ENCODE measurements at places on chromosomes 12 and 14. TPM values are rescaled to one million over a fixed set of nuclear protein-coding genes. Genes with fewer than 3 reads are reported as not detected.
A peak's percentile ranks its signal among the peaks of the same experiment; 100 is the strongest.

GRCh38 chr12:12960639-12961209 lies 8.8 kb upstream of the GPRC5D start:
- no peak for DNase-seq

The P2RX7 gene
- 1.4 TPM for total RNA-seq

DNA sequence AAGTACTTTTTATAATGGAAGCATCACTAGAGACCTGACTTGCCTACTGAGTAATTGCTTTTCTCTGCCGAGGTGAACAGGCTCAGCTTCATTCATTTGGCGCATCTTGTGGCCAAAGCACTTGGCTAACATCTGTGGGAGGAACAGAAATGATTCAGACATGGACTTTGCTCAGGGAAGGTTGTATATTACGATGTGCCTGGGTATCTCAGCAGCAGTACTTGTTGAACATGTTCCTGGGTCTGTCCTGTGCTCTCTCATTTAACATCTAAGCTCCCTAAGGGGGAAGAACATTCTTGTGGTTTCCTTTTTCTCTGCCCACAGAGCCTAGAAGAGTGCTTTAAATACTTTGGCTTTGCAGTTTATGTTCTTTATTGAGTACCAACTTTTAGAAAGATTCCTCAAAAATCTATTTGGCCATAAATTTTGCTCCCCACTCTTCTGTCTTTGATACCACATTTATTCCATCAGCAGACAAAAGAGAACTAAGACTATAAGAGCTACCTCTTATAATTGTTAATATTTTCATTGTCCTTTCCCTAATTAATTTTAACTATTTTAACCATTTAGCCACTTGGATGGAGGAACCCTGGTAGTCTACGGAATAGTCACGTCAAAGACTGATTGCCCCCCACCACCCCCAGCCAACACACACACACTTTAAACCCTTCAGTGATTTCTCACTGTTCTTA lies 101.2 kb upstream of the EGLN3 start:
- peak; percentile 76 for DNase-seq

GRCh38 chr14:68853749-68854148 lies 60.9 kb upstream of the ZFP36L1 start:
- DNase-seq = no peak

DNA sequence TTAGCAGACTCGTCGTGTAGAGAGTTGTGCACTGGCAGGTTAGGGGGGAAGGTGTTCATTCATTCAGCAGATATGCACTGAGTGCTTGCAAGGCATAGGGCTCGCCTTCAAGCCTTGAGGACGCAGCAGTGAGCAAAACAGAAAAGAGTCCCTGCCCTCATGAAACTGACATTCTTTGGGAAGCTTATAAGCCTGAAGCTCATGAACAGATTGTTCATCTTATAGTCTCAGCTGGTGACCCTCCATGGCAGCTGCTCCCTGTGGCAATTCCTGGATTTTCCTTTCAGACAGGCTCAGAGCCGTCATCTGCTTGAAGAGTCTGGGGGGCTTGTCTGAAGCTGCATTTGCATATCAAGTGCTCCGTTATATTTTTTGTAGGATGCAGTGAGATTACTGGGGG lies 148.4 kb downstream of the PRKCH start:
- DNase-seq = no peak

DNA sequence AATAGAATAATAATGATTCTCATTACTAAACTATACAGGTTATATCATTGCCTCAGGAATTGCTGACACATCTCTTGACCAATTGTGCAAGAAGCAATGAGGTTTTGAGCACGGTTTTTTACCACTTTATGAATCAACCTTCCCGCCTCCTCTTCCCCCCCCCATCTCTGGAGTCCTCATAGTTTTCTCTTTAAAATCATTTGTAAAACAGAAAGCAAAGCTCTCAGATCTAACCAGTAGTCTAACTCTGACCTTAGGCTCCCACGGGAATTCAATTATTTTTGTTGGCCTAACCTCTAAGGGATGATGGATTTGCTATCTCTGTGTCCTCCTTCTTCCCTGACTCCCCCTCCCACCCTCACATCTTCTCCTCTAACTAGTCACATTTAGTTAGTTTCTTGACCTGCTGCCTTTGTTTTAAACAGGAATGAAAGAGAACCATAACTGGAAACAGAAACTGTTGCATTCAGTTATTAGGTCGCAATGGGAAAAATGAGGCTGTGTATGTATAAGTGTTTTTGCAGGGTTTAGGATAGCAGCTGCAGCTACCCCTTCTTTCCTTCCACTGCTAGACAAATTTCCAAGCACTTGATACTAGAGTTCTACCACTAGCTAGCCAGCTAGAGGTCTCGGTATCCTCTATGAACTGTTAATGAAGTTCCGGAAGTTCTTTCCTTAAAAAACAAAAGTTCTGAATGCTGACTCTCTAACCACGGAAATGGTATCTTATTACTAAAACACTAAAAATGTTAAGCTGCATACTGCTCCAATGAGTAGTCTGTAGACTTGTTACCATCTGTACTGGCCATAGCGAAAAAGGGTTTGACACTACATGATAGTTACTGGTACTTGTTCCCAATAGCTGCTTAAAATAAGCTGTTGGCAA lies 65.4 kb downstream of the TAOK3 start:
- DNase-seq = no peak

The CCDC196 gene
- 0.98 TPM for total RNA-seq

DNA sequence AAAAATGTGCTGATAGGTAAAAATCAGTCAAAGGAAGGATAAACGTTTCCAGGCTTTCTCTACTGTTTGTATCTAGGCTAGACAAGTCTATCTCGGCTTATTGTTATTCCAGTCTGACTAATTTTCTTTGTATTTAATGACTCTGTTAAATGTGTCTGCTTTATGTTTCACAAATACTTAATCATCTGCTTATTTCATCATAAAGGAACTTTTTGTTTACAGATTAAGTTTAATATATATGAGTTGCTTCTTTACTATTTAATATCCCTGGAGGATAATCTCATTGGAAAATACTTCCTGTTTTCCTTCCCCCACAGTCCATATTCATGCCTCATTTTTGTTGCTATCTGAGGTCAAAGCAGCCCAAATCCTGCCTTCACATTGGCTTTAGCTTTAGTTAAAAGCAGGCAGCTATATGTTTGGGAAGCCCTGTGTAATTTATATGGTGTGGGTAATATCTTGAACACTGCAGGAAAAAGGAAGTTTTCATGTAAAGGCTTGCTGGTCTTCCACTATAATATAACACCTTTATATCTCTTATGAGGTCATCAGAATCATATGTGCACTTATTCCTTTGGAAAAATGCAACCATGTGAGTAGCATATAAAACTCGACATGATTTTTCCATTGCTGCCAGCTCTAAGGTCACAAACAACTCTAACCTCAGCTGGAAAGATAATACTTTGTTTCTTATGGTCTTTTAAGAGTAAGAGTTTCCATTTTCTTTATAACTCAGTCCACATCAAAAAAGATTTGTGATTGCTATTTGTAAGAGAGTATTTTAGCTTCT lies 76.8 kb downstream of the ALX1 start:
- DNase-seq = no peak

The P2RX2 gene
- 1.4 TPM for total RNA-seq

- DNase-seq = no peak
Measured at GRCh38 chr14:99026471-99026870, 245.5 kb downstream of the BCL11B start.

- no peak for DNase-seq
Measured at GRCh38 chr12:44589697-44590096, 286.4 kb downstream of the NELL2 start.

GRCh38 chr12:99259040-99259934 lies 388.3 kb upstream of the GARIN6 start:
- DNase-seq = no peak

The LRRIQ1 gene
- 0.35 TPM for total RNA-seq

DNA sequence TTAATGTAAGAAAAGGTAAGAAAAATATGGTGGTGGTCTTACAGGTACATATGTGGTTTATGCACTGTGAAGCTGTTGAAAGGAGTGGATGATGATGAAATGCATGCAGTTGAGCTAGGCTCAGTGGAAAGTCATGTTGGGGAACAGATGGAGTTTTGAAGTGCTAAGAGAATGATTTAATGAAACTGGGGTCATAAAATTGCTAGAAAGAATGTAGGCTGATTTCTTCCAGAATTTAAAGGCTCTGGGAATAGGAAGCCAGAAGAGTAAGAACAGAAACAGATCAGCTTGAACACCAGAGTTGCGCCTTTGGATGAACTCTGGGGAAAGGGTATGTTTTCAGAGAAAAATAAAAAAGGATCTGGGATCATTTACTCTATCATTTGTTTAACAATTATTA lies 146.5 kb downstream of the MON2 start:
- no peak for DNase-seq

The PROX2 gene
- total RNA-seq = 0.09 TPM

DNA sequence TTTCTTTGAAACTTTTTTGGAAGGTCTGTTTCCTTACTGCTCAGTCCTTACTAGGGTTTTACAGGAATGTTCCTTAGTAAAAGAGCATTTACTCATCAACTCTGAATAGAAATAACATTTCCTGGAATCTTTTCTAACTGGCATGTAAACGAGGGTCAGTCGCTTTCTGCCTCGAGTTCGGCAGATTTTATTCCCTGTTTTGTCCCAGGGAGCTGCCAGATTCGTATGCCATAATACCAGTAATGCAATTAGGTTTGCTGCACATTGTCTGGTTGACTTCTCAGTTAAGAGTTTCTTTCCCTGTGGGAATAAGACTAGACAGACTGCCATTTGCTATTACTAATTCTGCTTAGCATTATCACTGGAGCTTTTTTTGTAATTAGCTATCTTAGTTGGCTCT lies 91.9 kb downstream of the VRK1 start:
- no peak for DNase-seq

- DNase-seq = no peak
Measured at GRCh38 chr12:2283480-2283879, 230.7 kb downstream of the CACNA1C start.

DNA sequence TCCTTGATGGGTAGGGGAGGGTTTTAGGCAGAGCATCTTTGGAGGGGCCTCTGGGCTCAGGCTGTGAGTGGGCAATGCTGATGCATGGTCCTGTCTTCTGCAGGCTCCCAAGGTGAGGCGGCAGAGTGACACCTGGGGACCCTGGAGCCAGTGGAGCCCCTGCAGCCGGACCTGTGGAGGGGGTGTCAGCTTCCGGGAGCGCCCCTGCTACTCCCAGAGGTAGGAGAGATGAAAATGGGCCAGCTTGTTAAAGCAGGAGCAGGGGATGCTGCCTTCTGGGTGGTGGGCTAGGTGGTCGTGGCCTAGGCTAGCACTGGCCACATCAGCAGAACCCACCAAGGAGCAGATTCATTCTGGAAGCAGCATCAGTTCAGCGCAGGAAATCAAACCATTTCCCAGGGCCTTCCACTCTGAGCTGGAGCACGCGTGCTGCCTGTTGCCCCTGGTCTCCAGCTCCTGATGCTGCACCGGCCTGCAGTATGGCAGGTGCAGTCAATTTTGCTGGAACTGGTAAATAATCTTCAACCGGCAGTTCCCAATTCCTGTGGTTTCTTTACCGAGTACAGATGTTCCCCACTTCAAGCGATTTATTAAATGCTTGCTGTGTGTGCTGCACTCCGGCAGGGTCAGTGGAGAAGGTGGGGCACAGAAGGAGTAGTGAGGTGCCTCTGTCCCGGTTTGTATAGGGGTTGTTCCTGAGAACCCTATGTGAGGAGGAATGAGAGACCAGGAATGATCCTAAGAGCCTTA lies 7.4 kb downstream of the PAPLN start:
- DNase-seq = peak; percentile 15

The LDHB gene
- total RNA-seq = 95.4 TPM

The CD163L1 gene
- 33.5 TPM for total RNA-seq

- no peak for DNase-seq
Measured at GRCh38 chr12:12975322-12976077, 23.5 kb upstream of the GPRC5D start.

The MYO1H gene
- not detected for total RNA-seq

- DNase-seq = no peak
Measured at GRCh38 chr12:120849765-120850164, 54.4 kb downstream of the SPPL3 start.

DNA sequence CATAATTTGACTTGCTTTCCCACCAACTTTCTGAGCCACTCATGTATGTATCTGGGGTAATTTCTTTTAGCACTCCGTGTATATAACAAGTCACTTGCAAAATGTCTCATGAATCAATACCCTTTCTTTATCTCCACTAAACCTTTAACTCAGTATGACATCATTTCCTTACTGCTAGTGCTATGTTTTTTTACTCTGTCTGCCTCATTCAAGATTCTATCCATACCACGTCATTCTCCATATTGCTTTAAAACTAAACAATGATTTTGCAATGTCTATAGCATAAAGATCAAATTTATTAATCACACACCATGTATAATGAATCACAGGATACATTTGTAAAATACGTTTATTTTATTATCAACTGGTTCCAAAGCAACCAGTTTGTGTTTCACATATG lies 178.2 kb downstream of the PIK3C2G start:
- no peak for DNase-seq

The CACNA2D4 gene
- 4.8 TPM for total RNA-seq

DNA sequence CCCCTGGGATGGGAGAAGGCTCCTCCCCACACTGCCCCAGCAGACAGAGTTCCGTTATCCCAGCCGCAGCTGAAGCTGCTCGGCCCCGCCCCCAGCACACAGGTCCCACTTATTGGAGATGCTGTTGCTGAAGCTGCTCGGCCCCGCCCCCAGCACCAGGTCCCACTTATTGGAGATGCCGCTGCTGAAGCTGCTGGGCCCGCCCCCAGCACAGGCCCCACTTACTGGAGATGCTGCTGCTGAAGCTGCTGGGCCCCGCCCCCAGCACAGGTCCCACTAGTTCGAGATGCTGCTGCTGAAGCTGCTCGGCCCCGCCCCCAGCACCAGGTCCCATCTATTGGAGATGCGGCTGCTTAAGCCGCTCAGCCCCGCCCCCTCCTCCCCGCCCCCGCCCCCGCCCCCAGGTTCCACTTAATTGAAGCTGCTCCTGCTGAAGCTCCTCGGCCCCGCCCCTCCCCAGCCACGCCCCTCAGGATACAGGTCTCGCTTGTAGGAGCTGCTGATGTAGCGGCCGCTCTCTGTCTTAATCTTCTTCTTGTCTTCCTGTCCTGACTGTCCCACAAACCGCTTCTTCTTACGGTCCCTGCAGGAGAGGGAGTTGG lies 12.0 kb downstream of the CFAP73 start:
- no peak for DNase-seq

- DNase-seq = peak; percentile 10
Measured at GRCh38 chr12:90945070-90945649, 9.8 kb downstream of the CCER1 start.

- no peak for DNase-seq
Measured at GRCh38 chr12:480831-481816, 21.4 kb downstream of the B4GALNT3 start.

GRCh38 chr12:108380382-108380781 lies 41.3 kb upstream of the CMKLR1 start:
- DNase-seq = no peak

Data from mucosa of descending colon (tissue), 3 donors.